Colonic mucosa (tissue), 4 donors: ENCODE measurements at places on chromosomes 4 and X.

- no peak for DNase-seq
Observed at GRCh38 chrX:101210630-101211029, 9.0 kb upstream of the DRP2 start.

- DNase-seq = no peak
Observed at GRCh38 chr4:20576861-20577260, 123.4 kb upstream of the PACRGL start.

DNA sequence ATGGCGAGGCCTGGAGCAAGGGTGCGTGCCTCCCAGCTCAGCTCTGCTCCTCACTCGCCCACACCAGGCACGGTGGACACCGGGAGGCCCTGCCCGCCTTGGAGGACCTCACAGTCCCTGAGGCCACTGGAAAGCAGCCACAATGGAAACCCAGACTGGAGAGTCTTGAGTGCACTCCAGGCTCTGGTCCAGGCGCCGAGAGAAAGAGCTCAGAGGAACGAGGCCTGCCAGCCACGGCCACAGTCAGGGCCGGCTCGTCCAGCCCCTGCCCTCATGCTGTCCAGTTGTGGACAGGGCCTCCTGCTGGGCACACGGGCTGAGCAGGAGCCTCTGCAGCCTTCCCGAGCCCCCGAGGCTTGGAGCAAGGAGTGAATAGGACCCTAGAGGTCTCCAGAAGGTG is 53.3 kb upstream of the GRPEL1 start:
- no peak for DNase-seq

DNA sequence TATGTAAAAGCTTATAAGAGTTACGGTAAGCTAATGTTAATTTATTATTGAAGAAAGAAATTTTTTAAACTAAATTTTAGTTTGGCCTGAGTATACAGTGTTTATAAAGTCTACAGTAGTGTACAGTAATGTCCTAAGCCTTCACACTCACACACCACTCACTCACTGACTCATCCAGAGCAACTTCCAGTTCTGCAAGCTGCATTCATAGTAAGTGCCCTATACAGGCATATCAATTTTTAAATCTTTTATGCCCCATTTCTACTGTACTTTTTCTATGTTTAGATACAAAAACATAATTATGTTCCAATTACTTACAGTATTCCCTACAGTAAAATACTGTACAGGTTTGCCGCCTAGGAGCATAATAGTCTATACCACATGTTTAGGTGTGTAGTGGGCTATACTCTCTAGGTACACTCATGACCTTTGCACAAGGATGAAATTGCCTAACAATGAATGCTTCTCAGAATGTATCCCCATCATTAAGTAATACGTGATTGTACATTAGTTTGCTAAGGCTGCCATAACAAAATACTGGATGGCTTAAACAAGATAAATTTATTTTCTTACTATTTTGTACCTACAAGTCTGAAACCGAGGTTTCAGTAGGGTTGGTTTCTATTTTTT is 333.8 kb upstream of the PCDH7 start:
- DNase-seq = no peak

- no peak for DNase-seq
Observed at GRCh38 chr4:177204126-177204525, 105.5 kb upstream of the NEIL3 start.

DNA sequence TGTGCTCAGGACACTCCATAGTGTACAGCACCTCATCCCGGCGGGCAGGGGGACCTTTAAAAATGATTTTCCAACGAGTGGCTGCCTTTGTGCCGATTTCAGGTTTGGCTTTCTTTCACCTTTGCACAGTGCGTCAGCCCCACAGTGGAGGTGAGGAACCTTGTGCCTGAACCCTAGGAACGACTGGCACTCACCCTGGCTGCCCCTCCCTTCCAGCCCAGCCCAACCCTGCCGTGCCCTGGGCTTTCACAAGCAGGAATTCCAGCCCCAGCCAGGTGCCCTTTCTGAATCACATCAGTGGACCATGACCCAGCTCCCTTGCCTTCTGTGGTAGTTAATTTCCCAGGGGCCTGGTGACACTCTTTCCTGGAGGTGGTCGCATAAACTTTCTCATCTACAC is 1.3 kb downstream of the TMEM164 start:
- peak; percentile 80 for DNase-seq

DNA sequence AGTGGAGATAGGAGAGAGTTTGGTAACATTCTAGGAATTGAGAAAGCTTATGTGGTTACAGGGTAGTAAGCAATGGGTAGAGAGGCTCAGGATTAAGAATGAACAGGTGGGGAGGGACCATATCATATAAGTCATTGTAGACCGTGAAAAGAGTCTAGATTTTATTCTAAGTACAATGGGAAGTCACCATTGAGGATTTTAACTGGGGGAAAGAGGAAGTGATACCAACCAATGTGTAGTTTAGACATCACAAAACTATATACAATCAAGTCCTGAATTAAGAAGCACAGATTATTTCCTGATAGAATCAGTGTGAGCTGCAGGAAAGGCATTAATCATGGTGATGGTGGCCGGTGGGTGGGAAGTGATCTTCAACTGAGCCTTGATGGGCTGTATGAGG is 178.3 kb upstream of the ZIC3 start:
- DNase-seq = no peak

- DNase-seq = no peak
Observed at GRCh38 chr4:108637856-108638255, 12.5 kb upstream of the OSTC start.

DNA sequence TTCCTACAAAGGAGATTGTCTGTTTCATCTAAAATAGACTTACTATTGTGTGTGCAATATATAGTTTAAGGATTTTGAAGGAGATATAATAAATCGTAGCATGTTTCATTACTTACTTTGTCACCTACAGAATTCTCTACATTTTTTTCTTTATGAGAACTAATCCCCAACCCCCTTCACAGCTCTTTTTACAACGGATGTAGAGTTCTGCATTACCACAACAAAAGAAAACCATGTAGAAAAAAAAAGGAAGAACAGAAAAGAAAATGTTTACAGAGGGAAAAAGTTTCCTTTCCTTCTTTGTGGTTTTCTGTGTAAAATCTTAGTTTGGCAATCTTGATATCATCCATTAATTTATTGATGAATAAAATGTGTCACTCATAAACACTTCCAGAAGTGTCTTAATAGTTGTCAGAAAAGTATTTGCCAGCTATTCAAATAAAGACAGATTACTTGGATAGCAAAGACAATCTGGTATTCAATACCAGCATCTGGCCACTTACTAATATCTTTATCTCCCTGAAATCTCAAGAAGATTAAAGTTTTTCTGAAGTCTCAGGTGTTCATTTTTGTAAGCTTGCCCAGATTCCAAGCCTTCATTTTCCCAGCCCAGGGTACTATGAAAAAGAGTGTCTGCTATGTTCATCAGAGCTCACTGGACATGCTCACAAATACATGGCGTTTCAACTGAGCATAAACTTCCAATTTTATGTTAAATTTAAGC is 806.8 kb downstream of the PCDH19 start:
- DNase-seq = no peak

GRCh38 chr4:24603343-24603742 is 19.0 kb upstream of the DHX15 start:
- no peak for DNase-seq

DNA sequence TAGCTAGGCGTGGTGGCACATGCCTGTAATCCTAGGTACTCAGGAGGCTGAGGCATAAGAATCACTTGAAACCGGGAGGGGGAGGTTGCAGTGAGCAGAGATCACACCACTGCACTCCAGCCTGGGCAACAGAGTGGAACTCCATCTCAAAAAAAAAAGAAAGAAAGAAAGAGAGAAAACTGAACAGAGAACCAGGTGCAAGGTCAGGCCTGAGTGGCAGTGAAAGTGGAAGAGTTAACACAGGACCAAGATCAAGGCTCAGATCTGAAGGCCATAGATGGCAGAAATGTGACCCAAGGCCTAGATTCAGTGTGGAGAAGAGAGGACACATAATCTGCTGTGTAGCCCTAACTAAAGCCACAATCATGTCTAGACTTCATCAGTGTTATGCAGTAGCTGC is 4.9 kb upstream of the ZNF630 start:
- DNase-seq = no peak

DNA sequence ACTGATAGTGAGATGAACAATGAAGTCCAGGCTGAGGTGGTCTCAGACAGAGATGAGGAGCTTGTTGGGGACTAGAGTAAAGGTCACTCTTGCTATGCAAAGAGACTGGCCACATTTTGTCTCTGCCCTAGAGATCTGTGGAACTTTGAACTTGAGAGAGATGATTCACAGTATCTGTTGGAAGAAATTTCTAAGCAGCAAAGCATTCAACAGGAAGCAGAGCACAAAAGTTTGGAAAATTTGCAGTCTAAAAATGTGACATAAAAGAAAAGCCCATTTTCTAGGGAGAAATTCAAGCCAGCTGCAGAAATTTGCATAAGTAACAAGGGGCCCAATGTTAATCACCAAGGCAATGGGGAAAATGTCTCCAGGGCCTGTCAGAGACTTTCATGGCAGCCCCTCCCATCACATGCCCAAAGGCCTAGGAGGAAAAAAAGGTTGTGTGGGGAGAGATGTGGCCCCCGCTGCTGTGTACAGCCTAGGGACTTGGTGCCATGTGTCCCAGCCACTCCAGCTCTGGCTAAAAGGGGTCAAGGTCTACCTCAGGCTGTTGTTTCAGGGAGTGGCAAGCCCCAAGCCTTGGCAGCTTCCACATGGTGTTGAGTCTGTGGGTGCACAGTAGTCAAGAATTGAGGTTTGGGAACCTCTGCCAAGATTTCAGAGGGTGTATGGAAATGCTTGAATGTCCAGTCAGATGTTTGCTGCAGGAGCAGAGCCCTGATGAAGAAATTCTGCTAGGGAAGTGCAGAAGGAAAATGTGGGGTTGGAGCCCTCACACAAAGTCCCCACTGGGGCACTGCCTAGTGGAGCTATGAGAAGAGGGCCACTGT is 262.8 kb downstream of the DKK2 start:
- no peak for DNase-seq

DNA sequence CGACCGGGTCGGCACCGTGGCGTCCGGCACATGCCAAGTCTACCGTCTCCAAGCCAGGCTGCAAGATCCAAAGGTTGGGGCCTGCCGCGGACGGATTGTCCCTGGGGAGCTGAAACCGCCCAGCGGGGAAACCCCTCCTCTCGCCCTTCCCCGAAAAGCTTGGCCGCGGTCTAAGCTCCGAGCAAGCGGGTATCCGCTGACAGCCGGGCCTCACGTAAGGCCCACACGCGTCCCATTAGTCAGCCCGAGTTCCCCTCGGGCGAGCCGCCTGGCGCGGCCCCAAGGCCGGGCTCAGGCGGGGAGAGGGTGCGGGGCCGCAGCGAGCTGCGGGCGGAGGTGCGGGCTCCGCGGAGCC is 6.8 kb upstream of the BCOR start:
- DNase-seq = peak; percentile 56

- DNase-seq = no peak
Observed at GRCh38 chrX:151711154-151711553, 4.7 kb upstream of the FATE1 start.

GRCh38 chrX:103584596-103584995 is 719 bp upstream of the TCEAL4 start:
- no peak for DNase-seq

- DNase-seq = peak; percentile 12
Observed at GRCh38 chr4:1412376-1413203, 6.3 kb upstream of the NKX1-1 start.

GRCh38 chr4:20338841-20339240 is 87.1 kb downstream of the SLIT2 start:
- DNase-seq = no peak

DNA sequence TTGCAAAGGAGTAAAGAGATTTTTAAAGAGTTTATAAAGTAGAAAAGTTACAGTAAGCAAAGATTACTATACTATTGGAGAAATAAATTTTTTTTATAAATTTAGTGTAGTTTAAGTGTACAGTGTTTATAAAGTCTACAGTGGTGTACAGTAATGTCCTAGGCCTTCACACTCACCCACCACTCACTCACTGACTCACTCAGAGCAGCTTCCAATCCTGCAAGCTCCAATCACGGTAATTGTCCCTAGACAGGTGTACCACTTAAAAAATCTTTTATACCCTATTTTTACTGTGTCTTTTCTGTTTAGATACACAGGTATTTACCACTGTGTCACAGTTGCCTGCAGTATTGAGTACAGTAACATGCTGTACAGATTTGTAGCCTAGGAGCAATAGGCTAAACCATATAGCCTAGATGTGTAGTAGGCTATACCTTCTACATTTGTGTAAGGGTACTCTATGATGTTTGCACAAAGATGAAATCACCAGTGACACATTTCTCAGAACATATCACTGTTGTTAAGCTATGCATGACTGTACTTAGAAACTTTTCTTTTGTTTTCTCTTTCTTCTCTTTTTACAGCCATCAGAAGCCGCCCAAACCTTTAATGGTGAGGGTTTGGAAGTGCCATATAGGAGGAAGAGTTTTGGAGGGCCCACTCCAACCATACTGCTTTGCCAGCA is 11.8 kb upstream of the SH3RF1 start:
- DNase-seq = no peak

- DNase-seq = no peak
Observed at GRCh38 chr4:173490817-173491528, 39.1 kb downstream of the HAND2 start.

GRCh38 chr4:140222171-140222570 is 68.2 kb upstream of the MAML3 start:
- no peak for DNase-seq

- no peak for DNase-seq
Observed at GRCh38 chr4:177339477-177340374, 30.1 kb downstream of the NEIL3 start.

DNA sequence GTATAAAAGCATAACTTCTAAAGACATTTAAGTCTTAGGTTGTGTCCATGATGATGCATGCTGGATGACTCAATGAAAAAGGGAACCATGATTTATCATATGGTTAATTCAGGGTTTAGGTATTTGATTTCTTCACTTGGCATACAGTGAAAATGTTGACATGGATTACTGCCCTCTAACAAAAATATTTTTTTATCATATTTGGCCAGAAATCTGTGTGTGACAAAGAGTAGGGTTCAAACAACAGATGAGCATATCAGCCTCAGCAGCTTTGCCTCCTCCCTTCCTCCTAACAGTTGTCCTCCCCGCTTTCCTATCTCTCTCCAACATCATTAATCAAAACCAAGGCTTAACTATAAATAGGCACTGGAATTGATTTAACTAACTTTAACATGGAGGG is 46.3 kb downstream of the ARHGAP6 start:
- DNase-seq = no peak

GRCh38 chr4:32196950-32197688 is 1477.0 kb downstream of the PCDH7 start:
- DNase-seq = no peak

- DNase-seq = no peak
Observed at GRCh38 chr4:102564399-102565059, 63.4 kb downstream of the NFKB1 start.

GRCh38 chr4:41874398-41874797 is 60.8 kb upstream of the TMEM33 start:
- no peak for DNase-seq

DNA sequence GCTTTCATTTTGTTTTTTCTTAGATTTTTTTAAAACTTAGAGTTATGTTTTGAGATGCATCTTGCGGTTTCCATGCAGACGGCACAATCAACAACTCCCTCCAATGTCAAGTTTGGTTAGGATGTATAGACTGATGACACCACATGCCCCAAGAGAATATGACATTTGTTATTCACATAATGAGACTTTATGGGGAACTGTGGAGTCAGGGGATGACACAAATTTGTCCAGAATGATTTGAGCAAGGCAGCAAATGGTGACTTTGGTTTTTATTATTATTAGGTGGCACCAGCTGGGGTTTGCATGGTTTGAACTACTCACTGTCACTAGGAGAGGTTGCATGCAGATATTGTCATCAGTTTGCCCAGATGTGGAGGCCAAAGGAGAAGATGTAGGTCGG is 461.8 kb upstream of the PRKX start:
- DNase-seq = no peak

GRCh38 chr4:6095023-6095752 is 77.0 kb upstream of the C4orf50 start:
- no peak for DNase-seq
